ENCODE measurements at places on chromosomes 16 and 17.

DNA sequence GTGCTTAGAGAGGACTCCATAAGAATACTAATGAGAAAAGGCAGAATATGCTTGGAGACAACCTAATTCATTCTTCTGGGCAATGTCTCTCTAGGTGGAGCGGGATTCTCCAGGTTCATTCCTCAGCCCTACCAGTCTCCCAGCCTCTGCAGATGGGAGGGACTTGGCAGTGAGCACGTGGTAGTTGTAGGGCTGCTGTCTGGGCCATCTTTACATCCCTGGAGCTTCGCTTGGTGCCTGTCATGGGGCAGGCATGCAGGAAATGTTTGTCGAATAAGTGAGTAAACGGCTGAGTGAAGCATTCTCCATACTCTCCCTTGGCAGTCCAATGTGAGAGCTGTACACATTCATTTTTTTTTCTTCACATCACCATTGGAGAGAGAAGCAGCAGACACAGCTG is 387.5 kb downstream of the UTP18 start:
- no peak for DNase-seq

- DNase-seq, result peak; percentile 88
Measured at GRCh38 chr16:10876799-10877341, at the start of gene CIITA. Gene CIITA, plus strand, starts transcription at chr16:10877202. Its CDS starts 129 bp downstream, at chr16:10877331.

- peak; percentile 89 for DNase-seq
Measured at GRCh38 chr16:87636050-87636684, 33.9 kb downstream of the JPH3 start.

DNA sequence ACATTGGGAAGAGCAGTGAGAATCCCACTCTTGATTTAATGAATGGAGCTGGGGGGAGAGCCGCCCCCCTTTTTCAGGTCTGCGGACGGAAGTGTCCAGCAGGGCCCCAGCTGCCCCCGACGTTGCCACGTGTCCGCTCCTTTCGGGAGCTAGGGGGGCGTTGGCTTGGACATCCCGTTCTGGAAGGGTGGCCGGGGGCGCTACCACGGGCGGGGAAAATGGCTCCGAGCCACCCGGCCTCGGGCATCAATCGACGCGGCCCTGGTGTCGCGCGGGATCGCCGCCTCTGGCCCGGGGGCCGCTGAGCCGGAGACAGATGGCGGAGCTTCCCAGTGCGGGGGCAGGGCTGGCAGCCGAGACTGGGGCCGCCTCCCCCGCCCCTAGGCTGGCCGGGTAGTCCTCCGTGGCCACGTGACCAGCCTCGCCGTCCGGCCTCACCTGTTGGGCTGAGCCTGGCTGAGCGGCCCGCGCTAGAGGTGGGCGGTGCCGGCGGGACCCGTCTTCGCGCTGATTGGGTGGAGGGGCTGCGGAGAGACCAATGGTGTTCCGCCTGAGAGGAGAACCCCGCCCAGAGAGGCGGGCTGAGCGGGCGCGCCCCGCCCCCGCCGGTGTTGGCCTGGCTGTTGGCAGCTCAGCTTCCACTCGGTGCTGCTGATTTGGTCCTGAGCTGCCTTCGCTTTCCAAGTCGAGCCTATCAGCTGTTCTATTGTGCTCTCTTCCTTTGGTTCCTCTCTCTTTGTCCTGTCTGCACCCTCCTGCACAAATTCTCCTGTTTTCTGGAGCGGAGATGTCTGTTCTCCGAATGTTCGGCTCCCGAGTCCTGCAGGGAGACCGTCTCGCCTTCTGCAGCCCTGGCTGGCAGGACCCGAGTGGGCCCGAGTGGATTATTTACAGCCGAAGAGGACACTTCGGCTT is 8.3 kb downstream of the HS3ST3B1 start:
- DNase-seq, result peak; percentile 49

DNA sequence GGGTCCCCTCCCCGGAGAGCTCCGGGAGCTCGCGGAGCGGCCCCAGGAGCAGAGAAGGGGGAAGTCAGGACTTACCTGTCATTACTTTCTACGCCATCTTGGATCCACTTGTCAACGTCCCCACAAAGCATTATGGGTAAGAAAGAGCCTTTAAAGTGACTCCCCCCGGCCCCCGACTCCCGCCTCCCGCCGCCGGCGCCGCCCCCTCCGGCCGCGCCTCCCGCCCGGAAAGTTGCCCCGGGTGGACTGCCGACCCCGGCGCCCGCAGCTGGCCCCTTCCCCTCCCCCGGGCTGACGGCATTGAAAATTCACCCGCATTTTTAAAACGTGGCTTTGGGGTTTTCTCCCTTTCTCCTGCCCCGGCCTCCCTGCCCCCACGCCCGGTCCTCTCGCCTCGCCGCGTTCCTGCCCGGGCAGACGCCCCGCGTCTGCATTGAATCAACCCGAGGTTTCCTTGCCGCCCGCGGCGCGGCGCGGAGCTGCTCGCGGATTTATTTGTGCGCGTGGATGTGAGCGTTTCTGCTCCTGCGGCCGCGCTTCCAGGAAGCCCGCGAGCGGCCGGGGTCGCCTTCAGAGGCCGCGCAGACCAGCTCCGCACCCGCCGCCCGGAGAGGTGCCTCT is at the start of gene HELZ:
HELZ (minus strand) TSS at position 124 of the 621 bp plus-strand sequence. CDS start 26,392 bp downstream, outside the sequence.
- peak; percentile 93 for DNase-seq

- no peak for DNase-seq
Measured at GRCh38 chr16:54928411-54929089, 2.1 kb upstream of the IRX5 start.

GRCh38 chr17:32847977-32848376 is 28.9 kb downstream of the MYO1D start:
- no peak for DNase-seq

- no peak for DNase-seq
Measured at GRCh38 chr16:79264237-79265109, 336.1 kb downstream of the MAF start.

DNA sequence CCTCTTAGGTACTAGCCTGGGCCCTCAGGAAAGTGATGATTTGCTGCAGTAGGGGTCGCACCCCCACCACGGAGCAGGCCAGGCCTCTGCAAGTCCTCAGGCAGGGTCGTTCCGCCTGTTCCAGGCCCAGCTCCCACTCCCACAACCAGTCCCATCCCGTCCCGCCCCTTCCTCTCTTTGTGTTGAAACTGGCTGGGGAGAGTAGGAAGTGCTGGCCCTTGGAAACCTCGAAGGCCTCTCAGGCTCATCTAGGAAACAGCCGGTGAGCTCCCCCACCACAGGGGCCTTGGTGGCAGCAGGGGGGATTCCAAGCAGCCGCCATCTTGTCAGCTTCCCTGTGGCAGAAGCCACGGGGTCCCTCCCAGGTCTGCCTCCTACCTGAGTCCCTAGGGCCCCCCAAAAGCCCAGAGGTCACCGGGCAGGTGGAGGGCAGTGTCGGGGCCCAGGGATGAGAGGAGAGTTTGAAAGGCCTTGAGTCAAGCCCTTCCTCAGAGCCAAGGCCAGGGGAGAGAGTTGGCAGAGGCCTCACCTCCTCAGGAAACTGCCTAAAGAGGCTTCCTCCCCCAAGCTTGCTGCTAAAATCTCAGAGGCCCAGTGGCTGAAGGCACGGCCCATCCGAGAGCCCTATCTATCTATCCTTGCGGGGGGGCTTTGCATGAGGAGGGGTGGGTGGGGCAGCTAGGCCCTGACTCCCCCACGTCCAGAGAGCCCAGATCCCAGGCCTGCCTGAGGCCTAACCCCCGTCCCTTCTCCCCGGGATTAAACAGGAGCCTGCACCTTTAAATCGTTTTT is 22.2 kb downstream of the MMP15 start:
- DNase-seq, result no peak

DNA sequence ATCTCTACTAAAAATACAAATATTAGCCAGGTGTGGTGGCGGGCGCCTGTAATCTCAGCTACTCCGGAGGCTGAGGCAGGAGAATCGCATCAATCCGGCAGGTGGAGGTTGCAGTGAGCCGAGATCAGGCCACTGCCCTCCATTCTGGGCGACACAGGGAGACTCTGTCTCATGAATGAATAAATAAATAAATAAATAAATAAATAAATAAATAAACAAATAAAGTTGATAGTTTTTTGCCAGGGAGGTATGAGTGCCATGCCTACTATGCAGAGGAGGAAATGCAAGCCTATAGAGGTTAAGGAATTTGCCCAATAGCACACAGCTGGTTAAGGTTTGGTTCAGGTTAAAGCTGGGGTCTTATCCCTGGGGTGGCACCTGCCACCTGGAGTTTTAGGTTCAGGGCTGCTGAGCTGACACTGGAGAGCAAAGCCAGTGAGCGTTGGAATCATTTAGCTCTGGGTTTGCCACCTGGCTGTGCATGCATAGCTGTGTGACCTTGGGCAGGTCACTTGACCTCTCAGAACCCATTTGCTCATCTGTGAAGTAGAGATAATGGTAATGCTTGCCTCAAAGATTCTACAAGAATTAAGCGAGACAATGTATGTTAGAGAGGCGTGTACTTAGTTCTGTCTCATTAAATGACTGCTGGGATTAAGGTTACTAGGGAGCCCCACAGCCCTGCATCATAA is 1.2 kb downstream of the OTOA start:
- no peak for DNase-seq

DNA sequence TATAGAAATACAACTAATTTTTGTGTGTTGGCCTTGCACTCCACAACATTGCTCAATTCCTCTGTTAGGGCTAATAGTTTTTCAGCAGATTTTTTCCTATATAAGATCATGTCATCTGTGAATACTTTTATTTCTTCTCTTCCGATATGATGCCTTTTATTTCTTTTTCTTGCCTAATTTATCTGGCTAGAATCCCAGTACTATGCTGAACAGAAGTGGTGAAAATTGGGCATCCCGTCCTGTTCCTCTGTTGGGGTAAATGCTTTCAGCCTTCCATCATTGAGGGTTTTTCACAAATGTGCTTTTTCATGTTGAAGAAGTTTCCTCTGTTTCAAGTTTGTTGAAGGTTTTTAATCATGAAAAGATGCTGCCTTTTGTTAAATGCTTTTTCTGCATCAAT is 22.7 kb upstream of the TNFRSF13B start:
- no peak for DNase-seq

GRCh38 chr16:74281300-74281699 is 15.3 kb upstream of the PSMD7 start:
- DNase-seq, result no peak

DNA sequence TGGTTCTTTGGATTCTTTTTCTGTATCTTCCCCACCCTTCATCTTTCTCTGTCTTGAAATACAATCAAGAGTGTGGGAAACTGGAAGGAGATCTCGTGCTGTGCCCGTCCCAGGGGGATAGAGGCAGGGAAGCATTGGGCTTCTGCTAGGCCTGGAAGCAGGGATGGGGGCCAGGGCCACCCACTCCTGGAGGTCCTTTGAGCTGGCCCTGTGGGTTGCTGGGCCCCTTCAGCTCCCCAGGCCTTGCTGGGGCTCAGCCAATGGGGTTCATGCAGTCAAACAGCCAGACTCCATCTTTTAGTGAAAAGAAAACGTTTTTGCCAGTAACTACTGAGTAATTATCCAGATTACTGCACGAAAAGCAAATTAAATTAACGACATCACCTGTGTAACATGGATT is 67.8 kb downstream of the CCDC182 start:
- peak; percentile 16 for DNase-seq

DNA sequence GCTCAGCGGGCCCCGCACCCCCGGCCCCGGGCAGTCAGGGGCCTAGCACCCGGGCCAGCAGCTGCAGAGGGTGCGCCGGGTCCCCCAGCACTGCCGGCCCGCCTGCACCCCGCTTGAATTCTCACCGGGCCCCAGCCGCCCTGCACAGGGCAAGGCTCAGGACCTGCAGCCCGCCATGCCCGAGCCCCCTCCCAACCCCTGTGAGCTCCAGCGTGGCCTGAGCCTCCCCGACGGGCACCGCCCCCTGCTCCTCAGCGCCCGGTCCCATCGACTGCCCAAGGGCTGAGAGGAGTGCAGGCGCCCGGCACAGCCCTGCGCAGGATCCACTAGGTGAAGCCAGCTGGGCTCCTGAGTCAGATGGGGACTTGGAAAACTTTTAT is 1.7 kb upstream of the BRCA1 start:
- DNase-seq, result no peak

- no peak for DNase-seq
Measured at GRCh38 chr16:87334651-87335624, 17.7 kb upstream of the C16orf95 start.

DNA sequence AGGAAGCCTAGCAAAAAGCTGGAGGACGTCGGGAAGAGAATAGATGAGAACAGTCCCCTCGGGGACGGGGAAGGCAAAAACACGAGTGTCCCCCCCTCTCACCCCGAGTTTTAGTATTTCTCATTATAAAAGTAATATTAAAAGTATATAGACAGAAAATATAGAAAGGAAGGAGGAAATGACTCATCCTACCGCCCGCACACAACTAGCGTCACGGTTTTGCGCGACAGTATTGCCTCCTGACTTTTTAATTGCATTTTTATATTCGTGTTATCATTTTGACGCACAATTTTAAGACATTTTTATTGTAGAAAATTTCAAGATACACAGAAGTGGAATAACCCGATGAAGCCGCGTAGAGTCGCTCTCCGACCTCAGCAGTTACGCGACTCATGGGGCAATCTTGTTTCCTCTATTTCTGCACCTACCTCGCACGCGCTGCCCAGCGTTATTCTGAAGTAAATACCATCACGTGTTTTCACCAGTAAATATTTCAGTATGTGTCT is 652 bp upstream of the SLC25A19 start:
- no peak for DNase-seq

DNA sequence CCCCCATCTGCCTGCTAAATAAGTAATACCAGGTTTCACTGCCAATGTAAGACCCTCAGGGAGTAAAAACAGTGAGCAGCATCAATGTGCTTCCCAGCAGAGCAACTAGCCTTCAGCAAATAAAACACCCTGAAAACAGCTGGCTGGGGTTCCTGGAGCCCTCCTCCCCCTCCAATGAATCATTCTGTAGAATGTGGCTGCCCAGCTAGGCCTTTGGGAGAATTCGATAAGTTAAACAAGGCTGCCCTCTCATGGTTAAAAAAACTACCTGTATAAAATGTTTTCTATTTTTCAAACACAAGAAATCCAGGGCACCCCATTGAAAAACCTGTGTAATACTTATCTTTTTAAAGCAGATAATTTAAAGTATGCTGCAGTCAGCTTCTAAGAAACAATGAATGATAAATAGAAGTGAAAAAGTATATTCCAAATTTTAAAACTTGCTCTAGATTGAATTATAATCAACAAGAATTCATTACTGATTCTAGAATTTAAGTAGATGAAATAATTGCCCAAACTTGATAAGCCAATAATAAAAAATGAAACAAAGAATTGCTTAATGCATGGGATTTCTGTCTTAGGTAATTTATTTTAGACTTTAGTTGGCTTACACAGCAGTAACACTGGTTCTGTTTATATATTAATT is 9.4 kb upstream of the TOM1L1 start:
- DNase-seq, result peak; percentile 21

GRCh38 chr16:54690710-54691109 is 240.0 kb upstream of the IRX5 start:
- DNase-seq, result no peak

- no peak for DNase-seq
Measured at GRCh38 chr17:57756951-57757350, 11.9 kb upstream of the CCDC182 start.

DNA sequence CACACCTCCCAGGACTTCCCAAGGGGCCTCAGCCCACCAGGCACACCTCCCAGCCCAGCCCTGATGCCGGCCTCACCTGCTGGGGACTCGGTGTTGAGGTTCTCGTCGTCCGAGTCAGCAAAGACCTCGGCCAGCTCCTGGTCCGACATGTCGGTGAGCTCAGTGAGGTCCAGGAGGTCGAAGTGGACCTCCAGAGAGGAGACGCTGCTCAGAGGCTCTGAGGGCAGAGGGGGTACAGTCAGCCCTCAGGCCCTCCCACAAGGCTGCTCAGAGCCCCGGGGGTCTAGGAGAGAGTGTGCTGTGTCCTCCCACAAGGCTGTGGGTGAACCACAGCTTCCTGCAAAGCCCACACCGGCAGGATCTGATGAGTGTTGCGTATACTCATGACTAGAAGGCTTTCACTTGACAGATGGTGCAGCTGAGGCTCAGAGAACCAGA is 10.5 kb downstream of the DBNDD1 start:
- DNase-seq, result peak; percentile 84

Data from GM13977 (cell line).